Foreskin keratinocyte (primary cell): ENCODE measurements at places on chromosomes 5 and 9. TPM values are rescaled to one million over a fixed set of nuclear protein-coding genes. Genes with fewer than 3 reads are reported as not detected.
A peak's percentile ranks its signal among the peaks of the same experiment; 100 is the strongest.

DNA sequence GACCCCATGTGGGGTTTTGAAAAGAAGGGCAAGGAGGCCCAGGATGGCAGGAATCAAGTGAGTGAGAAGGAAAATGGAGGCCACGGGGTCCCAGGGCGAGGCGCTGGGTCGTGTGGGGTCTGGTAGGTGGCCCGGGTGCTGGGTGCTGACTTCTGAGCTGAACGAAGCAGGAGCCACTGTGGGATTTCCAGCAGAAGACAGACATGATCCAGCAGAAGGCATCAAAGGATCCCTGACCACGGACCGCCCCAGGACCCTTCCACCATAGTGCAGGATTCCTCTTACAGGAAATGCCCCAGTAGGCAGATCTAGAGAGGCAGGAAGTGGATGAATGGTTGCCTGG lies 106.7 kb downstream of the ADAMTS2 start:
- no peak for DNase-seq

DNA sequence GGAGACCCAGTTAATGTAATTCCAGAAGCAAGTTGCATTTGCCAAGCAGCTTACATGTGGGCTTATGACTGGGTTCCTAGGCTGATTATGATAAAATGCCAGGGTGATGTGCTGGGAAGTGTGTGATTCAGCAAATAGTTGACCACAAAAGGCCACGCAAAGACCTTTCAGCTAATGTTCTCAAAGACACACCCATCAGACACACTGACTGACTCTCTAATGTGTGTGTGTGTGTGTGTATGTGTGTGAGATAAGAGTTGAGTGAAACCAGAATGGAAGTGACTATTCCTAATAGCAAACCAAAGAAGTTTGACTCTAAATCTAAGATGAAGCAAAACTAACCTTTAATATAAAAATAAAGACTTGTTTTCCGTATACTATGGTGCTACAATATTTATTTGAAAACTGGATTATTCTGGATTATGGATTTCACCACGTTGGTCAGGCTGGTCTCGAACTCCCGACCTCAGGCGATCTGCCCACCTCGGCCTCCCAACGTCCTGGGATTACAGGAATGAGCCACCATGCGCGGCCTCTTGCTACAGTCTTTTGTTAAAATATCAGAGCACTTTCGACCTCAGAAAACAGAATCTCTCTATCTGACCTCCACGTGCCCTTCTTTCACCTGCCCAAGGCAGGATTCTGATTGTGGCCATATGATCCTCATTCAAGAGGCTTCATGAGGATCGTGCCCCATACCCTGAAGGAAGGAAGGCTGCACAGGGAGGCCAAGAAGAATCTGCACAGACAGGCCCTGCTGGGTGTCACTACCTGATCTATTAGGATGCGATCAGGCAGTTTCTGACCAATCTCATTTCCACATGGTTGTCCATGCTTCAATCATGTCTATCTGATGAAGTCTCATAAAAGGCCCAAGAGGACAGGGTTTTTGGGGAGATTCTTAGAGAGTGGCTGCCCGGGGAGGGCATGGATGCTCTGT lies 75.6 kb downstream of the USP20 start:
- DNase-seq = peak; percentile 99

GRCh38 chr5:68961762-68962161 lies 132.1 kb upstream of the SLC30A5 start:
- no peak for DNase-seq

PCDHGB4 gene
- polyA plus RNA-seq = 0.12 and 0.25 TPM in 2 replicates

PCDHA3 gene
- polyA plus RNA-seq = 0.06 and 0.11 TPM in 2 replicates
